Heart left ventricle (tissue), 16 donors: ENCODE measurements at places on chromosomes 12 and 14. TPM values are rescaled to one million over a fixed set of nuclear protein-coding genes. Genes with fewer than 3 reads are reported as not detected.

- peak overlapping the region; percentile 44 for H3K27ac ChIP-seq
- H3K4me1 ChIP-seq, result peaks cover 31% of the 10 kb centered on the region
- H3K27me3 ChIP-seq, result no peaks in the 10 kb centered on the region
- H3K4me3 ChIP-seq, result no peak overlapping the region
- no peak for DNase-seq
Measured at GRCh38 chr12:96070670-96071279, 35.4 kb upstream of the LTA4H start.

GRCh38 chr12:89941436-89941835, 232.8 kb upstream of the ATP2B1 start:
- H3K27me3 ChIP-seq, result no peaks in the 10 kb centered on the region
- no peaks in the 10 kb centered on the region for H3K36me3 ChIP-seq
- H3K4me1 ChIP-seq, result no peaks in the 10 kb centered on the region
- no peak overlapping the region for H3K27ac ChIP-seq
- H3K4me3 ChIP-seq, result no peak overlapping the region

GRCh38 chr14:43792980-43793379, 714.1 kb downstream of the FSCB start:
- no peaks in the 10 kb centered on the region for H3K36me3 ChIP-seq
- no peaks in the 10 kb centered on the region for H3K27me3 ChIP-seq
- DNase-seq, result no peak
- no peak overlapping the region for H3K4me3 ChIP-seq
- no peak overlapping the region for H3K27ac ChIP-seq

TMPRSS12 gene
- not detected for total RNA-seq

PPP1R36 gene
- not detected for total RNA-seq

DNA sequence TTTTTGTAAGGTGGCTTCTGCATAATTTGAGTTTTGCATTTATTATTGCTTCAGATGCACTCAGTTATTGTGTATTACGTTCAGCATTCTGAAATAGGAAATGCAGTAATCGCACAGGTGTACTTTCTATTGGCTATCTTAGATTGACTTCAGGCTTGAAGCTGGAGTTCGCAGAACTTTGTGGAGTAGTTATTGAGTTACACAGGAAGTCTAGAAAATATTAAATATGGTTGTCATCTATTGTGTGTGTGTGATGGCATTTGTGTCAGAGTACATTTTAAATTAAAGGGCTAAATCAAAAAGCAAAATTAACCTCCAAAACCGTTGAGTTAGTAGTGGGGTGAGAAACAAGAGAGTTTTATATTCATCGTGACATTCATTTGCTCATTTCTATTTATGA, 2.7 kb downstream of the ARID2 start:
- H3K27me3 ChIP-seq, result no peaks in the 10 kb centered on the region
- DNase-seq, result no peak
- H3K4me1 ChIP-seq, result peaks cover 39% of the 10 kb centered on the region

DNA sequence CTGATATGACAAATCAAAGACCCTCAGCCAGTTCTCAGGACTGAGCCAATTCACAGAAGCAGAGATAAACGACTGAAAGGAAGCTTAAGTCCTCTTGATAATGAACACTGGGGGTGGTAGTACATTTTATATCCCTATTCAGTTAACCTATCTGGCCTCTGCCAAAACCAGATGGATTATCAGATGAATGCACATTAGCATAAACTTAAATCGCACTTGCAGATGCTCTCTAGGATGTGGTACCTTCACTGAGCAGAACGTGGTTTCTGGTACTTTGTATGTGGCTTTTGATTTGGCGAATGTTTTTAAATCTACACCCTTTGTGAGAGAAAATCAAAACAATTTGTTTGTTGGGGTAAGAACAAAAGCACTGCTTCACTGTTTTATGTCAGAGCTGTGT, 21.1 kb upstream of the TAS2R14 start:
- H3K27me3 ChIP-seq, result no peaks in the 10 kb centered on the region
- no peaks in the 10 kb centered on the region for H3K4me1 ChIP-seq
- DNase-seq, result no peak
- H3K36me3 ChIP-seq, result no peaks in the 10 kb centered on the region
- no peak overlapping the region for H3K4me3 ChIP-seq
- no peak overlapping the region for H3K27ac ChIP-seq
